ENCODE measurements at places on chromosomes 1 and 21.

- peaks cover 18% of the 10 kb centered on the region for H3K4me1 ChIP-seq
- no peaks in the 10 kb centered on the region for H3K36me3 ChIP-seq
- peaks cover 2% of the 10 kb centered on the region for H3K27me3 ChIP-seq
- no peak overlapping the region for H3K27ac ChIP-seq
Observed at GRCh38 chr1:94805912-94806311, 14.2 kb upstream of the SLC44A3 start.

DNA sequence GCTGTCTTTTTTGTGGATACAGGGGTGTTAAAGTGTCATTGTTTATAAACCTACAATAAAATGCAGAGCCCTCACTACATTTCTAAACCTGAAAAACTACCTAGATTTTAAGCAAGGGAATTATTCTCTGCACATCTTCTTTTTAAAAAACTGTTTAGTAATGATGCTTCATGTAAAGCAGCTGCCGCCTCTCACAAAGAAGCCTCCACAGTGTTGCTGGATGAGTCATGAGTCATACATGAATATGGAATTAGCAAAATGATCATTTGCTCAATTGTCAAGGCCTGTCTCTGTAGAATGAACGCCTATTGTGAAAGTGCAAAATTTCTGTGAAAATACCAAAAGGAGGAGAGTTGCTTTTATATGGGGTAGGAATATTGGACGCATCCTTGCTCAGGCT lies 259.5 kb upstream of the CHRM3 start:
- no peak overlapping the region for H3K4me3 ChIP-seq
- no peaks in the 10 kb centered on the region for H3K4me1 ChIP-seq
- H3K36me3 ChIP-seq, result no peaks in the 10 kb centered on the region
- no peak overlapping the region for H3K27ac ChIP-seq

- no peak overlapping the region for H3K4me3 ChIP-seq
- H3K27ac ChIP-seq, result no peak overlapping the region
- peaks cover 23% of the 10 kb centered on the region for H3K4me1 ChIP-seq
- peaks cover 9% of the 10 kb centered on the region for H3K36me3 ChIP-seq
Observed at GRCh38 chr1:230281556-230281955, 144.6 kb downstream of the PGBD5 start.

DNA sequence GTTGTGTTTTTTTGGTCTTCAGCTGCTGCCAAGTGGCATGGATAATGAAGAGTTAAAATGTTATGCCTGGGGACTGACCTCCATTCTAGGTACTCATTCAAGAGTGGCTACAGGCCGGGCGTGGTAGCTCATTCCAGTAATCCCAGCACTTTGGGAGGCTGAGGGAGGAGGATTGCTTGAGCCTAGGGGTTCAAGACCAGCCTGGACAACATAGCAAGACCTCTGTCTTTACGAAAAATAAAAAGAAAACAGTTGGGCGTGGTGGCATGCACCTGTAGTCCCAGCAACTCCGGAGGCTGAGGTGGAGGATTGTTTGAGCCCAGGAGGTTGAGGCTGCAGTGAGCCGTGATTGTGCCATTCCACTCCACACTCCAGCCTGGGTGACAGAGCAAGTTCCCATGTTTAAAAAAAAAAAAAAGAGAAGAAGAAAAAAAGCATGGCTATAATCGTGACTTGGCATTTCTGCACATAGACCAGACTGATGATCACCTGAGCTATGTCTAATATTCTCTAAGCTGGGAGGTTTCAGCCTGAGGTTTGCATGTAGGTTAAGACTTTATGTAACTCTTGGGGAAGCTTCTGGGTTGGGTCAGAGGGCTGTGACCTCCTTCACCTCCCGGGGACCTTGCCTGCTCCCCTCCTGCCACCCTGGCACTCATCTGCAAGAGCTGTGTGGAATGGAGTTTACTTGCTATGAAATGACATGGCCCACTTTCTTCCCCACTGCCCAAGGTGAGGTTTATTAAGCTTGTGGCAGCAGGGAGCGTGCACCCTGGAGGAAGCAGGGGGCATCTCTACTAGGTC lies 51.3 kb downstream of the DHRS3 start:
- no peaks in the 10 kb centered on the region for H3K27me3 ChIP-seq
- peaks cover 36% of the 10 kb centered on the region for H3K36me3 ChIP-seq
- no peak overlapping the region for H3K4me3 ChIP-seq
- no peak for DNase-seq

- H3K4me1 ChIP-seq, result peaks cover 46% of the 10 kb centered on the region
- H3K27ac ChIP-seq, result peak overlapping the region; percentile 54
- peak; percentile 58 for DNase-seq
- H3K36me3 ChIP-seq, result peaks cover 9% of the 10 kb centered on the region
Observed at GRCh38 chr1:234989019-234989418, 139.6 kb downstream of the TOMM20 start.

GRCh38 chr1:3364983-3365382 lies 89.5 kb upstream of the ARHGEF16 start:
- no peaks in the 10 kb centered on the region for H3K36me3 ChIP-seq
- DNase-seq, result no peak
- no peak overlapping the region for H3K4me3 ChIP-seq

DNA sequence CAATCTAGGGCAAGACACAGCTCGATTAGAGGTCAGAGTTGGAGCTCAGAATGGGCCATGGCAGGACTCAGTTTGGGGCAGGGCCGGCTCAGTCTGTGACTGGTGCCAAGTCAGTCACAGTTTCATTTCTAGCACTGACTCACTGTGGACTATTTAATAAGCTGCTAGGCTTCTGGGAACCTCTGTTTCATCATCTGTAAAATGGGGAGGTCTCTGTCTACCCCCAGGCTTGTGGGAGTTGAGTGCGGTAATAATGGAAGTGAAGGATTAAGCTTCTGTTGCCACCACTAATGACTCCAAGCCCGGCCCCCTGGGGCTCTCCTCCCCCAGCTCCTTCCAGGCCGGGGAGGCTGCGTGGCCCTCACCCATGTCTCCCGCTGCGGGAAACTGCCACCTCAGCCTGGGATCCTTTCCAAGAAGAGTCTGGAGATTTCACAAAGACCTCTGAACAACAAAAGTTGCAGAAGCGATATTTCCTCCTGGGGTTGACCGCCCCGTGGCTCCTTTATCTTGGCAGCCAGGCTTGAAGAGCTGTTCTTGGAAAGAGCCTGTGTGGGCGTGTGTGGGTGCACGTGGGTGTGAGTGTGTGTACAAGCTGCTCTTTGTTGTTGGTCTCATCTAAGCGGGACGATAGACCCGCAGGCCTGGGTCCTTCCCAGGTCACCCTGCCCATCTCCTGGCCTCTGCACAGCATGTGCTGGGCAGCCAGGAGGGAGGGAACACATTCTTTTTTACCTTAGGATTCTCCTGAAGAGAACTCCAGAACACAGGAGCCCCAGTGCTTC lies 29.1 kb downstream of the KNCN start:
- H3K36me3 ChIP-seq, result no peaks in the 10 kb centered on the region
- H3K4me1 ChIP-seq, result peaks cover 12% of the 10 kb centered on the region
- peaks cover 15% of the 10 kb centered on the region for H3K27me3 ChIP-seq

DNA sequence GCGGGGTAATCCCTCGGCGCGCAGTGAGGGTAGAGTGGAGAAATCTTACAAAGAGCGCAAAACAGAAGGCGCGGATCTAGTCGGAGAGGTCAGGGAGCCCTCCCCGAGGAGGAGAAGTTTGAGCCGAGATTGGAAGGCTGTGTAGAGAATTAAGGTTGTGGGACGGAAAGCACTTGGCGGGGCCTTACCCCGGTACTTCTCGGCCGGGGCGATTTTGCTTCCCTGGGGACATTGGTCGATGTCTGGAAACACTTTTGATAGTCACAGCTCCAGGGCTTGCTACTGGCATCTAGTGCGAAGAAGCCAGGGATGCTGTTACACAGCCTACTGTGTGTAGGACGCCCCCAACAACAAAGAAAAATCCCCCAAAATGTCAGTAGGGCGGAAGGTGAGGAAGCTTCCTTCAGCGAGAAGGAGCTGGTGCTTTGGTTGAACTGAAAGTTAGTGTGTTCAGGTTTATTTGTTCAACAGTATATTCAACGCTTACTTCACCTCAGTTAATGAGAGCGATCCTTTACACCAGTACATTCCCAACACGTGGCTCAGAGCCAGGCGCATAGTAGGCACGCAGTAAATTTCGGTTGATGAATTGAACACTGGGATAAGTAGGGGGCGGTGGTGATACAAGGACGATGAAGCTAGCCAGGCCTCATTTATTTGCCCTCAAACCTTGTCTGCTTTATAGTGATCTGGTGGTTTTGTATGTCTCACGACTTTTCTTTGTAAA lies 807 bp downstream of the CEP85 start:
- H3K4me1 ChIP-seq, result peaks cover 35% of the 10 kb centered on the region
- H3K4me3 ChIP-seq, result peak overlapping the region; percentile 96
- H3K27me3 ChIP-seq, result peaks cover 2% of the 10 kb centered on the region
- H3K27ac ChIP-seq, result peak overlapping the region; percentile 93

All from T-helper 2 cell treated with Interferon-gamma antibody and Interleukin-4, amounts not matched to agents 5 μg/mL and 100 μg/mL, for 36 hours (primary cell).